Panc1 (cell line): ENCODE measurements at places on chromosomes 7 and 10.

GRCh38 chr10:11007476-11008020, 10.1 kb upstream of the CELF2 start:
- DNase-seq: no peak

- no peak for DNase-seq
Observed at GRCh38 chr7:43313628-43314378, 201.4 kb downstream of the HECW1 start.

- DNase-seq: no peak
Observed at GRCh38 chr10:70549351-70549961, 53.1 kb downstream of the PRF1 start.

GRCh38 chr7:6271694-6272440, 557 bp downstream of the CYTH3 start:
- DNase-seq: no peak

GRCh38 chr7:146146831-146147486, 30.4 kb downstream of the CNTNAP2 start:
- DNase-seq: no peak

GRCh38 chr7:114364151-114364550, 50.5 kb upstream of the FOXP2 start:
- no peak for DNase-seq
